ENCODE measurements at places on chromosomes 1 and 21.

GRCh38 chr1:29839726-29840125, 603.4 kb downstream of the PTPRU start:
- DNase-seq: peak; percentile 23

- no peak for DNase-seq
These were observed 75.3 kb upstream of the WDR26 start for GRCh38 chr1:224509907-224510306.

DNA sequence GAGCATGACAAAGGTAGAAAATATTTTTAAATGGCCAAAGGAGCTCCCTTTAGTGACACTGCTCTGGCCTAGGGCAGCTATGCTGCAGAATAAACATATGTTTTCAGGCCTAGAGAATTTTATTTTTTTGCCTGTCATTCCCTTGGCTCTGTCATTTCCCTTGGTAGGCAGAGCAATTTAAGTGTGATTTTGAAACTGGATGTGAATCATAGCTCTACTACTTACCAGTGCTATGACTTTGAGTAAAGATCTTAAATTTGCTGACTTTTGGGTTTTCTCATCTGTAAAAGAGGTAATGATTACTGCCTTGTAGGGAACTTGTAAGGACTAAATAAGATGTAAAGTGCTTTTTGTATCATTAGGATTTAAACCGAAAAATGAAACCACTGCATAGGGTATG, 189.0 kb upstream of the ZRANB2 start:
- DNase-seq: no peak

DNA sequence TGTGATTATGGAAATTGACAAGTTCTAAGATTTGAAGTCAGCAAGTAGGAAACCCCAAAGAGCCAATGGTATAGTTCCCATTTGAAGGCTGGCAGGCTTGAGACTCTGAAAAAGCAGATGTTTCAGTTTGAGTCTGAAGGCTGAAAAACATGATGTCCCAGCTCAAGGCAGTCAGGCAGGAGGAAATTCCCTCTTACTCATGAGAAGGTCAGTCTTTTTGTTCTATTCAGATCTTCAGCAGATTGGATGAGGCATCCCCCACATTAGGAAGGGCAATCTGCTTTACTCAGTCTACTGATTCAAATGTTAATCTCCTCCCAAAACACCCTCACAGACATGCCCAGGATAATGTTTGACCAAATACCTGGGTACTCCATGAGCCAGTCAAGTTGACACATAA, 372.5 kb upstream of the ST6GALNAC5 start:
- DNase-seq: no peak

- peak; percentile 98 for DNase-seq
These were observed 1.1 kb downstream of the STMN1 start for GRCh38 chr1:25904943-25905679.

DNA sequence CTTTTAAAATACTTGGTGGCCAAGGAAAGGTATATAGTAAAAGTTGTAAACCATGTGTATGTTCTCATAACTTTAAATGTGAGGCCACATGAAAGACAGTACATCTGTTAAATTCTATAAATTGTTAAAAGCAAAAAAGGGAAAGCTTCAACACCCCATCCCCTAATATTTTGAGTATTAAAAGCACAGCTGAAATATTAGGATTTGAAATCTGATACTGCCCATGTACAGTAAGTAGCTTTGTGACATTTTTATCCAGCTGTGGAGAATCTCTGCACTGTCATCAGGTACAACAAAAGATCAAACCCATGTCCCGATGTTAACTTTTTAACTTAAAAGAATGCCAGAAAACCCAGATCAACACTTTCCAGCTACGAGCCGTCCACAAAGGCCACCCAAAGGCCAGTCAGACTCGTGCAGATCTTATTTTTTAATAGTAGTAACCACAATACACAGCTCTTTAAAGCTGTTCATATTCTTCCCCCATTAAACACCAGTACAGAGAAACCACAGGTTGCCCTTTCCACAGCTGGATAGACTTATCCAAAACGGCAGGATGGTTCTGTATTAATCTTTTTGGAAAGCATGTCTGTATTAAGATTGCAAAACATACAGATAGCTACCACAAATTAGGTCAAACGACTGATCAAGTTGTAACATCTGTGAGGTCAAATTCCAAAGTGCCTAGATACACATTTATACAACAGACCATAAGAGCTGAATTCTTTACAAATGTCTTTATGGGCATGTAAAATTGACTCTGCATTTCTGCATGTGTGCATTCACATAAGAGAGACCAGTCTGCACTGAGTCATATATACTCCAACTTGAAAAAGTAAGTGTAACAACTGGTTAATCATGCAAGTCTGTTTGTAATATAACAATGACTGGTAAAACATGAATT, 5.2 kb downstream of the IRF2BP2 start:
- no peak for DNase-seq

- no peak for DNase-seq
These were observed 30.2 kb upstream of the OTUD3 start for GRCh38 chr1:19852036-19852435.

DNA sequence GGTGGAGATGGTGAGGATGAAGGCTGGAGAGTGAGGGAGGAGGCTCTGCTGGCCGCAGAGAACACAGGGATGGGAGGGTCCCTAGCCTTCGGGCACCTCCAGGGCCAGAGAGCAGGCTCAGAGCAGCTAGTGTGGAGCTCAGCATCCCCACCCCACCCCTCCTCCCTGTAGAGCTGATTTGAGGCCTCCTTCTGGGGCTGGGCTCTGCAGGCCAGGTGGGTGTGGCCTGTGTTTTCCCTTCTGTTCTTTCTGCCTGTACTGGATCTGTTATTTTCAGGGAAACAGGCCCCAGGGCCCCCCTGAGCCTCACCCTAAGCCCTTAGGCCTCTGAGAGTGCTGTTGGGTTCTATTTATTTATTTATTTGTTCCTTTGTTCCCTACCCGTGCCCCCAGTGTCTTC, 44.8 kb downstream of the TMCC2 start:
- no peak for DNase-seq

DNA sequence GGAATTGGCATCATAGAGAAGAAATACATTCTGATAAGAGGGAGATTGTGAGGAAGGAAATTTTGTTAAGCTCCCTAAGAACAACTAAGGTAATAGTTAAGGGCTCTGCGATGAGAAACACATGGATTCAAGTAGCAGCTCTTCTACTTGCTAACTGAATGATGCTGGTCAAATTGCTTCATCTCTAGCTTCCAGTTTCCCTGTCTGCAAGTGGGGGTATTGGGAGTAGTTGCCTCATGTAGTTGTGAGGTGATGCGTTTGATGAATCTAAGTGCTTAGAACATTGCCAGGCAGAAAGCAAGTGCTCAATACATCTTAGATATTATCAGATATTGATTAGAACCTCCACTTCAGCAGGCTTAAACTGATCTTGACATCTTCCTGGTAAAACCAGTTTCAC, 84.8 kb downstream of the CD58 start:
- no peak for DNase-seq

DNA sequence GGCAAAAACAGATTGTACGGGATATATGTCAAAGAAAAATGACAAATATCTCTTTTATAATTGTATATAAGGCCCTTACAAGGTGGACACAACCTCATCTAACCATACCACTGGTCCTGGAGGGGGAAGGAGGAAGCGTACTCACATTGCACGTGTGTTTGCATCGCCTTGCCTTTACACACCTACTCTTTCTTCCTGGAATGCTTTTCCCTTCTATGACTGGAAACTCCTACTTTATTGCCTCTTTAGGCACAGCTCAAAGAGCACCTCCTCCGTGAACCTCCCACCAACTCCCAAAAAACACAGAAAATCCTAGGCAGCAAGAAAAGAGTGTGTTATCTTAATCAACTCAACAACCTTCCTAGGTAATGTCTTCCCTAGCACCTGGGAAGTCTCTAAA, 99.7 kb upstream of the LBR start:
- no peak for DNase-seq

GRCh38 chr1:6350416-6351088, 43.0 kb downstream of the ACOT7 start:
- no peak for DNase-seq
